ENCODE measurements at places on chromosomes 6 and 20.

- DNase-seq, result no peak
These were observed 140.8 kb downstream of the BTBD9 start for GRCh38 chr6:38498805-38499445.

DNA sequence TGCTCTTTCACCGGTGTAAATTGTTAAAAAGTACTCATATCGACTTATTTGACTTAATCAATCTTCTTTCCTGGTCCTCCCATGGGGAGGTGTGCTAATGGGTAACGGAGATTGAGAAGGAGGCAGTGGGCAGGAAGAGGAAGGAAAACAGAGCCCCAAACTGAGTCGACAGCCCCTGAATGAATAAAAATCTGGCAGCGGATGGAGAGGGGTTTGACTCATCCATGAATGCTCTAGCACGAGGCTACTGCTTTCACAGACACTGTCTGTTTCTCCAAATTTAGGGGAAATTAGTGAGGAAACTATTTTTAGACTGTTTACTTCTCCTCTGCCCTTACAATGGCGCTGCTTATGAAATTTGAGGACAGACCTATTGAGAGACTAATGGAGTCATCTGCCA, 142.2 kb upstream of the ATXN1 start:
- no peak for DNase-seq

GRCh38 chr20:275791-276190, 14.8 kb downstream of the C20orf96 start:
- DNase-seq, result no peak

DNA sequence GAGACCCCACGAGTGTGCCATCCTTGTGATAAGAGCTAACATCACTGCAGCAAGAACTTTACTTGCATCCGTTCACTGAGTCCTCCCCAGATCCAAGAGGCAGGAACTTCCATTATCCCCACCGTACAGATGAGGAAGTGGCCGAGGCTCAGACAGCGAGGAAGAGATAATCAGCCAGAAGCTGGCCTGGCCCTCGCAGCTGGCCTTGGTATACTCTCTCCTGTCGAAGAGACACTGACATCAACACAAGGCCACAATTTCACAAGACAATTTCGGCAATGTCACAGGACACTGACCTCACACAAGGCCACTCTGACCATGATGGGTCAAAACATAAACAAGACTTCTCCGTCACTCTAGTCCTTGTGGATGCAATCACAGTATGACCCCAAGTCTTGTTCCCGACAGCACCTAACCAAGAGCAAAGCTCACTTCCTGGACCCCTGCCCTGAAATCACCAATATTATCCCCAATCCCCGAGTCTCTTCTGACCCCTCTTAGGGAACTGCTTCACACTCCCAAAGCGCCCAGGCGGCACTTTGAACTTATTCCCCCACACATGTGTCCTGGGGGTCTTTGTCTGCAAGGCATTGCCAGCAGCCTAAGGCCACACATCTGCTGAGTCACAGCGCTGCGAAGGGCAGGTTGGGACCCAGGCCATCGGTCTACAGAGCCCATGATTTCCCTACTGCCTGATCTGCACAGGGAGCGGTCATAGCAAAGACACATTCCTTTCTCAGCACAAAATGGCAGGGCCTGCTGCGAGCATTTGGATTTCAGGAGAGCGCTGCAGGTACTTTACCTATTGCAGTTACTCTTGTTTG, 14.8 kb upstream of the VAPB start:
- DNase-seq, result peak; percentile 63

DNA sequence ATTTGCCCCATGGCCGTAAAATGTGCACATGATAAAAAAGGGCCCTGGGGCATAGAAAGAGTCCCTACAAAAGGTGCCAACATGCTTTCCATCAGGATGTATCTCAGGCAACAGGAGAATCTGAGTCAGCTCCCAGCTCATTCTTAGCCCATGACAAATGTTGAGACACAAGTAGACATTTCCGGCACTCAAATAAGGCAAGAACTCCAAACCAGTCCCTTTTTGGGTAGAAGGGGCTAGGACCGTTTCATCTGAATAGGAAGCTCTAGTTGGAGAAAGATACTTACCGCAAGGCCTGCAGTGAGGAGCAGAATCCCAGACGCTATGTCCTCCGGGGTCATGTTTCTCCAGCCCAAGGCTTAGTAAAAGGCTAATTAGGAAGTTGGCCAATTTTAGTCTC, 261.0 kb upstream of the RIN2 start:
- DNase-seq, result no peak

DNA sequence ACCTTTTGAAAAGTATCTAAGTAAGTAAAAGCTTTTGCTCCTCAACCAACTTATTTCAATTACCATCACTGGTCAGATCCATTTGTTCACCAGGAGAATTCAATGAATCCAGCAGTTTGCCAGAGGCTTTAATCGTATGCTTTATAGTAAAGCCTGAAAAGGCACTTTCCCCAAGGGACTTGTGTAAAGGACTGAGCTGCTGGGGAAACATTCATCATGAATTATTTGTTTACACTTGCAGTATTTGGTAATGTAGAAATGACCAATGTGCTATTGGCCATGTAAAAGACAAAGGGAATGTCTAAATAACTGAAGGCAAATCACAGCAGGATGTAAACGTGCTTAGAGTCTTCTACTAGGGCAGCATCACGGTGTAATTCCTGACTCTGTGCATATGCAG, 471.4 kb downstream of the ADGRB3 start:
- no peak for DNase-seq
